Inflammatory macrophage (primary cell): ENCODE measurements at places on chromosomes 11 and 22.

DNA sequence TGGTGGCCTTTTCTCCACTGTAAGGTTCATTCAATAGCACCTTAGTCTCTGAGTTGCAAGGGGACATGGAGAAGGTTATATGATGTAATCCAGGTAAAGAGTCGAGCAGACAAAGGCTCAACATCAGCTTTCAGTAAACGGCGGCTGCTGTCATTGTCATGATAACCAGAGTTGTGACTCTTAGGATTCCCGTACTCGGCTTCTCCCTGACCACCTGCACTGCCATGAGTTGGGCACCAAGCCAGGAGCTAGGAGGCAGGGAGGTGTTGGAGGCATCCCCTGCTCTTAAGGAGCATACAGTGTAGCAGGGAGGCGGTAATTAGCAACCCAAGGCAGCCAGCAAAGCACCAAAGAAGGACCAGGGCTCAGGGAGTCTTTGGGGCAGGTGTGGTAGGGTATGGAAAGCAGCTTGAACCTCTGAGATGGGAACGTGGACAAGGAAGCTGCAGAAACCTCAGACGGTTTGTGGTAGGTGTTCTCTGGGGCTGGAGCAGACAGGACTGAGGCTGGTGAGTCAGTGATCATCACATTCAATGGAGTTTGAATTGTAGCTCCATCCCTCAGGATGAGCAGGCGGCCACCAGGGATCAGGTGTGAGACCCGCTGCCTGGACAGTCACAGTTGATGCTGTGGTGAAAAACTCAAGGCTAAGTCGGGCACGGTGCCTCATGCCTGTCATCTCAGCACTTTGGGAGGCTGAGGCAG is 31.7 kb downstream of the LIF start:
- DNase-seq = no peak

GRCh38 chr22:37545703-37546436 is 14.4 kb upstream of the CDC42EP1 start:
- no peak for DNase-seq

GRCh38 chr11:27388001-27388400 is 25.0 kb upstream of the CCDC34 start:
- no peak for DNase-seq

GRCh38 chr11:120089036-120090001 is 48.6 kb downstream of the TRIM29 start:
- DNase-seq = no peak

GRCh38 chr11:94303966-94304958 is at the start of gene IZUMO1R:
Gene IZUMO1R (plus strand): TSS chr11:94304580. CDS start chr11:94305637, 1,057 bp downstream.
- DNase-seq = no peak
